ENCODE measurements at places on chromosomes 1 and 21.

DNA sequence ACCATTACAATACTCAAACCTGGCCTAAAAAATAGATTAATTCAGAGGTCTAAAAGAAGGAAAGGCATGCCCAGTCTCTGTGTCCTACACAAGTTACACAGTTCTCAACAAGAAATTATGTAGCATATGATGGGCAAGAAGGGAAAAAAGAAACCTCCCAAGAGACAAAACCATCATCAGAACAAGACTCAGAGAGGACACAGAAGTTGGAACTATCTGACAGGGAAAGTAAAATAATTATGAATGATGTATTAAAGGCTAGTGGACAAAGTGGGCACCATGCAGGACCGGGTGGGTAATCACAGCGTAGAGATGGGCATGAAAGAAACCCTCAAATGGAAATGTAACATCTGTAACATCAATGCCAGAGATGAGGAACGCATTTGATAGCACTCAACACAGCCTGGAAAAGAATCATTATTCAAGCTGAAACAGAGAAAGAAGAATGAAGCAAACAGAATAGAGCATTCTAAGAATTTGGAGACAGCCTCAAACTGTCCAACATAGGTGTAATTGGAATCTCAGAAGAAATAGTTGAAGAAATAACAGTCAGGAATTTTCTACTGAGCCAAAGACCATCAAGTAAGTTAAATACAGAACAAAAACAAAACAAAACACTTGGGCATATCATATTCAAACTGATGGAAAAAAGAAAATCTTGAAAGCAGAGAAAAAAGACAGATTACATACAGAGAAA is 29.7 kb downstream of the PER3 start:
- DNase-seq = no peak

- DNase-seq = no peak
Measured at GRCh38 chr1:1157914-1158710, 15.6 kb upstream of the TTLL10 start.

- DNase-seq = no peak
Measured at GRCh38 chr1:174005032-174005431, 17.1 kb downstream of the RC3H1 start.

DNA sequence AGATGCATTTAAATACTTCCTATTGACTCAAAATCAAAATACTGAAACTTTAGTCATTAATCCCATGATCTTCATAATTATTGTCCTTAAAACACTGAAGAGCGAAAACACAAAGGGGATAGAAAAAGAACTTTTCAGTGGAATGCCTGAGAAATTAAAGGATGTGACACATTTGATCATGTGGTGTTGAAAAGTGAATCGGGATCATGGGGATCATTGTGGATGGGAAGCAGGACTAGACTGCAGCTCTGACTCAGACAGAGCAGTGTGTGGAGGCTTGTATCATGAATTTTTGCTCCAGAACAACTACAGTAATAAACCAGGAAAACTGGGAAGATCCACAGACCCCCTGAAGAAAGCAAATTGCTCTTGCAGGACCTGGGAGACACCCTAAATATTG is 161.1 kb upstream of the CXADR start:
- no peak for DNase-seq

GRCh38 chr1:181525104-181525721 is 41.9 kb downstream of the CACNA1E start:
- DNase-seq = no peak

- no peak for DNase-seq
Measured at GRCh38 chr1:87126886-87127505, 201.7 kb upstream of the LMO4 start.

All from stimulated activated CD8-positive, alpha-beta memory T cell treated with anti-CD3 and anti-CD28 coated beads, Interleukin-7, amount 100 ng/mL, for 24 hours (primary cell).